ENCODE measurements at places on chromosomes 2 and 18. TPM values are rescaled to one million over a fixed set of nuclear protein-coding genes. Genes with fewer than 3 reads are reported as not detected.

C2orf72 gene
- 2.7 TPM for polyA plus RNA-seq

MSH6 gene
- polyA plus RNA-seq, result 117 TPM

FLACC1 gene
- 2.0 TPM for polyA plus RNA-seq

TUBA3E gene
- polyA plus RNA-seq, result not detected

LRRC30 gene
- polyA plus RNA-seq, result 0.65 TPM

MYO3B gene
- 6.1 TPM for polyA plus RNA-seq

DNA sequence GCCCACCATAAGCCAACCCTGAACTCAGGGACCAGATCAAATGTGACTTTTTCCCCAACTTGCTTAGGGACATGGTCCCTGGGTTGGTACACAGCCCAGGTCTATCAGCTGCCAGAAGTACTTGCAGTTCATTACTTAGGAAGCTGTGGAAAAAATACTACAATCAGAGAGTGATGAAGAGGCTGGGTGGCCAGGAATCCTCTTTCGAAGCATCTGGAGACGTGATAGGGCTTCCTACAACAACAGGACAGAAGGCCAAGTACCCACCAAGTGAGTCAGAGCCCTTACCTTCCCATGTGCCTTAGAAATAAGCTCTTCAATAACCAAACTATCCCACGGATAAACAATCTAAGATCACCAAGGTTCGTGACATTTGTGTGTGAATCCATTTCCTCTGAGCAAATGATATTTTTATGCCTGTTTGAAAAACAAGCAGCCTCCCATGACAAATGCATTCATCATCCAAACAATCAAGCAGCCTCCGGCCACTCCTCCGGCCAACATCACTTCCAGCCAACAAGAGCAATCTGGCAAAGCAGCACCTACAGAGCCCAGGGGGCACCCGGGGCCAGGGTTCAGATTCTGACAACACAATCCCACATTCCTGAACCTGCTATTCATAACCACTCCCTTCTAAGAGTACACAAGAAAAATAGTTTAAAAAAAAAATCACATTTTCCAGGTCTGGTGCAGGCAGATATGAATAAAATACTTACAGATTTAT, 26.4 kb downstream of the TBC1D8 start:
- no peak for DNase-seq

DNA sequence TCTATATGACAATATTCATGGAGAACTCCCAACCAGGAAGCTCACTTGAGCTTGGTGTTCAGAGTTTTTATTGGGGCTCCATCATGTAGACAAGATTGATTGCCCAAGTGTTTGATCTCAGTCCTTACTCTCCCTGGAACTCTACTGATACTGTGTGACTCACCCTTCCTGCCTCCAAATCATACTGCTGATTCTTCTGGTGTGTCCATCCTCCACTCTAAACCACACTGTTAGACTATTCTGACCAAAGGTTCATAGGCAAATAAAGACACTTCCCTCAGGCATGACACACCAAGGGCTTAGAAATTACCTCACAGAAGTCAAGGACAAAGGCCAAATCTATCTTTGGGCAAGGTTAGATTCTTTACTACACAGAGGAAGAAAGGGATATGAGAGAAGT, 107.9 kb upstream of the CDH20 start:
- DNase-seq, result no peak

DNA sequence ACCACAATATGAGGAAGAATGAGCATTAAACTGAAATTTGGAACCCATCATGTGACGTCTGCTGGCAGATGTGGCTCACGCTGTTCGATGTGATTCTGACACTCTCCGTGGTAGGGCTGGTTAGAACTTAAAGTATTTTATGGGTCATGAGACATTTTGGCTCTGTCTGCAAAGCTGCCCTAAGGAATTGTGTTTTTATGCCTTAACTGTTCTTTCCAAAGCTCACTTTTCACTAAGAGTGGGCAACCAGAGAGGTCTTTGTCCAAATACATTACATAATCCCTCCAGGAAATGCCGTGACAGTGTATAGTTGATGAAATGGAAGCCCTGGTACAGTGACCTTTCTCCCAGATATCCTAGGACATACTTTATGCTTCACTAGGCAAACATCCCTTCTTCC, 119.1 kb downstream of the AQP4 start:
- no peak for DNase-seq

- no peak for DNase-seq
These were observed 458.6 kb downstream of the FBXO15 start for GRCh38 chr18:73688851-73689711.

GRCh38 chr18:48609820-48610815, 71.3 kb downstream of the CTIF start:
- no peak for DNase-seq

- no peak for DNase-seq
These were observed 44.5 kb downstream of the CCDC74A start for GRCh38 chr2:131572175-131572574.

GRCh38 chr2:172050479-172051125, 34.7 kb upstream of the DLX1 start:
- no peak for DNase-seq

- DNase-seq, result no peak
These were observed 15.0 kb downstream of the TPGS2 start for GRCh38 chr18:36813824-36814223.

GRCh38 chr2:150759531-150759930, 272.1 kb upstream of the RND3 start:
- DNase-seq, result no peak

DNA sequence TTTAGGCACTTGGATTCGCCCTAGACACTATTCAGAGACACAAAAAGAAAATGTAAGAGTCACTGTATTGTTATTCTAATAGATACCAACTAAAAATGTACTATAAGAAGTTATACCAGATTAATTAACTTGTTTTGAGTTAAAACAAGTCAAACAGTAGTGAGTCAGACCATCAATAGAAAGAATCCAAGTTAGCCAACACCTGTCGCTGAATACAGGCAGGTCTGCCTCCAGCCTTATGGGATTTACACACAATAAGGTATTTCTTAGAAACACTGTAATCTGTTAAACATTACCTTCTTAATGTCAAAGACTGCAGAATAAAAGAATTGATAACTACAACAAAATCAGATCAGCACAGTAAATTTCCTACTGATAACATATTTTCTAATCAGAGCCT, 181.4 kb downstream of the DYM start:
- no peak for DNase-seq

DNA sequence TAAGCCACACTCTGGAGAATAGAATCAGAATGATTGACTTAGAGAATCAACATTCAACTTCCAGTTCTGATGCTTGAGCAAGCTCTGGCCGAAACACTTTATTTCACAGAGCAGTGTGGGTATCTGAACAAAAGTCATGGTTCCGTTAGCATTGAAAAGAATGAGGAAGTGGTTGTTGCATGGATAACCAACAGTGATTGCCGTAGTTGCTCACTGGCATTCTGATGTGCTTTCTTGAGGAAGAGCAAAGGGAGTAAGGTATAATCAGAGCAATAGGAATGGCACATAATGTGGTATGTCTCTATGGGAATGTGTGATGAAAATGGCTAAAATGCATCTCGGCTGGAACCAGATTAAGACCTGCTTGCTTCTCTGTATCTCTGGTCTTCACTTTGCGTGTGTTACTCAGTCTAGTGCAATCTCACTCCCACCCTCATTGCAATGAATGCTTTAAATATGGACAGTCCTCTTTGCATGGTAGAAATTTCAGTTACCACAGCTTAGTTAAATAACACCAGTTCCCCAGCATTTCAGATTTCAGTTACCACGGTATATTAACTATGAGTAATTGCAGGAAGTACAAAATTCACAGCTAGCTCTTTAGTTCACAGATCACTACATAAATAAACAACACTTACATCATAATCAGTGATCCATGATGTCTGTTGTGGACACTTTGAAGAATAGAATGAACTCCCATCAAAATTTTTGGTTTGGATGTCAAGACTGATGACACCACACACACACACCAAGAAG, 7.8 kb upstream of the RAB12 start:
- DNase-seq, result no peak

- no peak for DNase-seq
These were observed 33.0 kb downstream of the ERBB4 start for GRCh38 chr2:212505586-212505985.

DNA sequence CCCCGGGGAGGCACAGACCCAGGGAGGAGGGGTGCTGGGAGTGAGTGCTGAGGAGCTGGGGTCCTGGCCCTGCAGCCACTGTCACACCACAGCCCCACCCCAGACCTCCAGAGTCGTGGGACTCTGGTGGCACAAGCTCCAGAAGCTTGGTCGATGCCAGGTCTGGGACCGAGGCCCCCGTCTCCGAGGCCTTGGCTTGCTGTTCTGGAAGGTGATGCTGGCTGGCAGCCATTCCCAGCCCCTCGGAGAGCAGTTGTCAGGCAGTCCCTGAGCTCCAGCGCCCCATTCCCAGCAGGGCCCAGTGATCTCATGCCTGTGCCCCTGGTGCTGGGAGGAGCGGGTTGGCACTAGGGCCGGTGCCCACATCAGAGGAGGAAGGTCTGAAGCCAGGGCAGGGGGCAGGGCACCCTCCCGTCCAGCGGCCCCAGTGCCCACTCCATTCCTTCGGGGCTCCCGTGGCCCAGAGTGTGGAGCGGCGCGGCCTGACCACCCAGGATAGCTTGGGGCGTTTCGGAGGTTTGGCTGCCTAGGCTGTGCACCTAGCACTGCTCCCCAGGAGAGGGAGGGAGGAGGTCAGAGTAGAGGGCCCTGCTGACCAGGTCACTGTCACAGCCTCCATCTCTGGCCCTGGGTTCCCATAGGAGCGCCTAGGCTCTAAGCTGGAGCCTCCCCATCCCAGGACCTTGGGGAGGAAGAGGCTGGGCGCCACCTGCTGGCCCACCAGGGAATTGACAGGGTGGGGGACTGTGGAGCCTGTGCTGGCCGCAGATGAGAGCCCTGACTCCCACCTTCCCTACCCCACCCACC, 16.8 kb upstream of the ALPI start:
- no peak for DNase-seq

- DNase-seq, result no peak
These were observed 183.1 kb downstream of the C1D start for GRCh38 chr2:67879586-67880290.

Data from renal cortex interstitium (tissue), 15 donors.